Fibroblast of skin of right quadriceps (primary cell): ENCODE measurements at places on chromosomes 2 and 18.

GRCh38 chr2:224638301-224638823 is 53.2 kb upstream of the CUL3 start:
- no peak for DNase-seq

GRCh38 chr2:239538357-239539052 is 137.7 kb upstream of the HDAC4 start:
- no peak for DNase-seq

DNA sequence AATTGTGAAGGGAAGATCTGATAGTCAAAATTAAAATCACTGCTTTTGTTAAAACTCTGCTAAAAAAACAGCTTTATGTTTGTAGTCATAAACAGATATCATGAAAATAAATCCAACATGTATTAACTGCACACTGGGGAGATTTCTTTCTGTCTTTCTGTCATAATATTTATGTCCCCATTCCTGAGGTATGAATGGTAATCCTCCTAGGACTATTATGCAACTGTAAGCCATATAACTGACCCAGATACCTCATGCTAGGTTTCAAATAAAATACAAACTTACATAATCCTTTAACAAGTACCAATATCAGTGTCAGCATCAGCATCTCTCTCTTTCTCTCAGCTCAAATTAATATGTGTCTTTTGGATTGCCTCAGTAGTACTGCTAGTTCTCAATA is 18.2 kb downstream of the IFIH1 start:
- DNase-seq, result no peak

DNA sequence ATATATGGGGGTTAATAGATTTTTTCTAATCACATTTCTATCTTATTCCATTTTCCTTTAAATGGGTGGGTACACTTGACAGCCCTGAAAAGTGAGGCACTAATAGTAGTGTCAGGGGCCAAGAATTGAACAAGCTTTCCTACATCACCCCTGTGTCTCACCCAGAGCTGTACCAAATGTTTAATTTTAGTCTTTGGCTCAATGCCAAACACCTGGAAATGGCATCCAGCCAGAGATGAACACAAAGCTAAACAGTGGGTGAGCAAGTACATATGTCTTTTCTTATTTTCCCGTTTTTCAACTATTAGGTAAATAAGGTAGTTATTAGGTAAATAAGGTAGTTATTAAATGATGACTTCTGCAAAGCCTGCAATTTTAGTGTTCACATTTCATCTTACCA is 276.3 kb upstream of the ERBB4 start:
- no peak for DNase-seq

- DNase-seq, result no peak
Measured at GRCh38 chr2:129800686-129801085, 178.8 kb upstream of the RAB6C start.

DNA sequence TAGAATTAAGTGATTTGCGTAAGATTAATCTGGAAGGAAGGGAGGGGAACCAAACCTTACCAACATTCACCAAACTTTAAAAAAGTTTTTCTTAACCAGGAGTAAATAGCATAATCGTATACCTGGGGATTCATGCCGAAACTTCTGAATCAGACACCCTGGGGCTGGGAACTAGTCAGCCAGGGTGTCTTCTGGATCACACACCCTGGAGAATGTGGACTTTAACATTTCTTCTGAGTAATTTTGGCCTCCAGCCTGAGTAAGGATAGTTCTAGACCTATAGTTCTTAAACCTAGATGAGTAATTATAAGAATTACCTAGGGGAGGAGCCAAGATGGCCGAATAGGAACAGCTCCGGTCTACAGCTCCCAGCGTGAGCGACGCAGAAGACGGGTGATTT is 44.1 kb upstream of the MEIS1 start:
- DNase-seq, result no peak

- peak; percentile 16 for DNase-seq
Measured at GRCh38 chr18:46333431-46334135, 229.4 kb downstream of the HAUS1 start.

DNA sequence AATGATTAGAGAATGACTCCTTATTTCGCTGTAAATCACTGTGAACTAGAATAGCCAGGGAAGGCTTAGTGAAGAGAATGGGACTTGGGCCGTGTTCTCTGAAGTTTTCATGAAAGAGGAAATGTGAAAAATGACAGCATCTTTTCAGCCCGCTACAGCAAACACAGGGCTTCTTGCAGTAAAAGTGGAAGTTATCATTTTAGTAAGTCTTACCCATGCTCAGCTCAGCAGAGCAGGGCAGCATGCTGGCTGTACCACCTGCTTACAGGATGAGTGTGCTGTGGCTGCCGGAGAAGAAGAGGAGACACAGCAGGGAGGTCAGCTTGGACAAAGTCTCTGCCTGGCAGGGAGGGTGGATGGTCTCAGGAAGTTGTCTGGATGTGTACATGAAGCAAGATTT is 300.7 kb upstream of the DLGAP1 start:
- DNase-seq, result no peak

GRCh38 chr2:3830796-3831195 is 127.4 kb downstream of the DCDC2C start:
- no peak for DNase-seq

DNA sequence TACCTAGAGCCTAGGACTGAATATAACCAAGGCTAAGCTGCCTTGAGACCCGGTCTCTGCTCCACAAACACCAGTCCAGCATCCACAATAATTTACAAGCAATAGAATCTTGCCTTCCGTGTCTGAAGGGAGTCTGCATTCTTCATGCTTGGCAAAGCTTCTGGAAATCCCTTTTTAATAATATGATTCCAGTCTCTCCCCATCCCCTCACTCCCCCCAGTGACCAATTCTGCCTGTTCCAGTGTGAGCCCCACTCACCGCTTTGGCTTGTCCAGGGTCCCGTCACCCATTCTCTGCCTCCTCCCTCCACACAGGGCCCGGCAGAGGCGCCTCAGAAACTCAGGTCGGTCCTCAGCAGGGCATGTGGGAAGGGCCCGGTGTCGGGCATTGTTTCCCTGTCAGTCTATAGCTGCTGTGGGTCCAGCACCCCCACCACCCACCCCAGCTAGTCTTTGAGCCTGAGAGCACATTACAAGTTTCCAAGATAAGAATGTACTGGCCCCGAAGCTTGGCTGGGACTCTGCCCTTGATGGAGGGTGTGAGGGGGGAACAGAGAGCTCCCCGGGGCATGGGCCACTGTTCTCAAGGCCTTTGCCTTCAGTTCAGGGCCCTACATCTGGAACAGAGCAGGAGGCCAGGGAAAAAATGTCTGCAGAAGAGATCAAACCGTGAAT is 129.7 kb upstream of the MYCN start:
- DNase-seq, result no peak

- no peak for DNase-seq
Measured at GRCh38 chr2:173996766-173997165, 31.6 kb upstream of the SP3 start.

DNA sequence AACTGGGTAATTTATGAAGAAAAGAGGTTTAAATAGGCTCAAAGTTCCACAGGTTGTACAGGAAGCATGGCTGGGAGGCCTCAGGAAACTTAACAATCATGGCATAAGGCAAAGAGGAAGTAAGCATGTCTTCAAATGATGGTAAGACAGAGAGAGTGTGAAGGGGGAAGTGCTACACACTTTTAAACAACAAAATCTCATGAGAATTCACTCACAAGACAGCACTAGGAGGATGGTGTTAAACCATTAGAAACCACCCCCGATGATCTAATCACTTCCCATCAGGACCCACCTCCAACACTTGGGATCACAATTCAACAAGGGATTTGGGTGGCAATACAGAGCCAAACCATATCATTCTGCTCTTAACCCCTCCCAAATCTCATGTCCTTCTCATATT is 34.9 kb downstream of the CFAP210 start:
- no peak for DNase-seq

GRCh38 chr18:25896178-25896780 is 194.1 kb downstream of the SS18 start:
- peak; percentile 59 for DNase-seq

GRCh38 chr2:169107645-169108044 is 38.3 kb downstream of the DHRS9 start:
- DNase-seq, result no peak

DNA sequence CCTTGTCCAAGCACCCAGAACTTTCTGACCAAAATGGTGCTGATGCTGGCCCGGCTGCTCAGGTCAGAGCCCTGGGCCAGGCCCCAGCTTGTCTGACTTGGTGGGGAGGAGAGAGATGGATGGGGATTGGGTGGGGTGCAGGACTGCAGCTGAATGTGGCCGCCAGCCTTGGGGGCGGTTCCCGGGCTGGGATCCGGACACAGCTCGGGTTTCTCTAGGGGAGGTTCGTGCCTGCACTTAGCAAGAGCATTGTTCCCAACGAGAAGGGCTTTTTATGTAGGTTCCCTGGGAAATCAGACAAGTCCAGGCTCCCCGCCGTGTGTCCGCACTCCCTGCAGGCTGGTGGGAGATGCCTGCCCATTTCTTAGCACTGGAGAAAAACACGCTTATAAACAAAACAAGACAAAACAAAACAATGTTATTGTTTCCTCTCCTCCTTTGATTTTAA is 50.5 kb upstream of the HS6ST1 start:
- DNase-seq, result peak; percentile 35

- DNase-seq, result no peak
Measured at GRCh38 chr18:62531931-62532330, 9.1 kb downstream of the ZCCHC2 start.

DNA sequence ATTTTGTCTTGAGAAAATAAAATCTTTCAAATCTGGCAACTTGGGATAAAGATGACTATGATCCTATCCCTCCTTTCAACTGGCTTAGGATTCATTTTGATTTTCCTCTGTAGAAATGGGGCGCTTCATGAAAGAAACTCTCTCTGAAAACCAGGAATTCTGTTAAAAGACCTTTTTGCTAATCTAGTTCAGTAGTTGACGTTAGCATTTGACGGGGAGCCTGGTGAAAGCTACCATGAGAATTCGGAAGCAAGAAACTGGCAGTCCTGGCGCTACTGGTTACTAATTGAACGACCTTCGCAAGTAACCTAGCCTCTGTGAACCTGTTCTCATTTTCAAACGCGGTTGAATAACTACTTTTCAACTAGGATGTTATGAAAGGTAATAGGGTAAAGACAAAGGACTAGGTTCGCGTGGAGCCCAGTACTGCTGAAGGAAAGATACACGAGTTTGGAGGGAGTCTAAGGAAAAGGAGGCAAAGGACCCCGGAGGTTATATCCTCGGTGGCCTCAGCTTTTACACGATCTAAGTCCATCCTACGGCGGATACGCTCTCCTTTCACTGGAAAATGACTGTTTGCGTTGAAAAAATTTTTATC is 604 bp upstream of the STK11IP start:
- DNase-seq, result no peak

DNA sequence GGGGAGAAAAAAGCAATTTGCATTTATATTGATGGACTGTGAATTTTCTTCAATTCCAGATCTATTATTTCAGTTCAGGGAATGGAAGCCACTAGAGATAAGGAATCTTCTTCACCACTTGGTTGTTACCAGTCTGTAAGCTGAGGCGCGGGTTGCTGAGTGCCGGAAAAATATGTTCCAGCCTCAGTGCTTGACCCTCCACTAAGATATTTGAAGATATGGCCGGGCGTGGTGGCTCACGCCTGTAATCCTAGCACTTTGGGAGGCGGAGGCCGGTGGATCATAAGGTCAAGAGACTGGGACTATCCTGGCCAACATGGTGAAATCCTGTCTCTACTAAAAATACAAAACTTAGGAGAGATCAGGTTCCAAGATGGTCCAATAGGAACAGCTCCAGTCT is 9.1 kb upstream of the HMSD start:
- no peak for DNase-seq

DNA sequence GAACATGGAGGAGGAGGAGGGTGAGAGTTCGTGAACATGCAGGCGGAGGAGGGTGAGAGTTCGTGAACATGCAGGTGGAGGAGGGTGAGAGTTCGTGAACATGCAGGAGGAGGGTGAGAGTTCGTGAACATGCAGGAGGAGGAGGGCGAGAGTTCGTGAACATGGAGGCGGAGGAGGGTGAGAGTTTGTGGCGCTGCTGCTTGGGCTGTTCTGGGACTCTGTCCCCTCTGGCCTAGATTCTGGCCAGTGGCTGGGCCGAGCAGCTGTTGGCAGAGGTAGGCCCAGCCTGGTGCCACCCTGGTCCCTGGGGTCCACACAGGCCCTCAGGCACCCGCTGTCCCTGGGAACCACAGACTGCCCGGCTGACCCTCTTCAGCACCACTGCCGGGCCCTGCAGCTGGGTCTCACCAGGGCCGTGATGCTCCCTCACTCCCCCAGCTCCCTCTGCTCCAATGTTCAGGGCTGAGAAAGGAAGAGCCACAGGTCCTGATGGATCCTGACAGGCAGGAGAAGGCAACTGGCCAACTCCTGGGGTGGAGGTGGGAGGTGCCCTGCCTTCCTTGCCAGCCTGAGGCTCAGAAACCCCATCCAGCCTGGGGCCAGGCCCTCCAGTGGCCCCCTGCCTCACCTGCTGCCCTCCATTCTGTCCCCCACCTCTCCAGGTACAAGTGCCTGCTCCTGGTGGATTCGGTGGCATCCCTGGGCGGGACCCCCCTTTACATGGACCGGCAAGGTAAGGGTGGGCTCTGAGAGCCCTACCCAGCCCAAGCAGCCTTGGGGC is 3.9 kb downstream of the AGXT start:
- no peak for DNase-seq

- no peak for DNase-seq
Measured at GRCh38 chr2:230879271-230879882, 14.6 kb downstream of the ITM2C start.

GRCh38 chr18:48940854-48941611 is 9.7 kb downstream of the SMAD7 start:
- DNase-seq, result no peak

DNA sequence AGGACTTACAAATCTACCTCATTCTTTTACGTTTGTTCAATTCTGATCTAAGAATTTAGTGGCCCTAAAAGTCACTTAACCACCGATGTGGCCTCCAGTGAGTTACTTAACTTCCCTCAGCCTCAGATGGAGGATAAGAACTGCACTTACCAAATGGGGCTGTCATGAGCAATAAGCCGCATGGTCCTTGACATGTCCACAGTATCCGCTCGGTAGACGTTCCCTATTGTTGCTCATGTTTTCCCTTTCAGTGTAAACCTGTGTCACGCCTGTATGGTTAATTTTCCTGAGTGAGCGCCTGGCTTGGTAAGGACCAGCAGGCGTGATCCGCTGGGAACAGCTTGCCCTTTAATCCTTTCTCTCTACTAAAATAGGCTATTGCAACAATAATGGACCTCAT is 20.3 kb downstream of the SEC11C start:
- DNase-seq, result no peak

DNA sequence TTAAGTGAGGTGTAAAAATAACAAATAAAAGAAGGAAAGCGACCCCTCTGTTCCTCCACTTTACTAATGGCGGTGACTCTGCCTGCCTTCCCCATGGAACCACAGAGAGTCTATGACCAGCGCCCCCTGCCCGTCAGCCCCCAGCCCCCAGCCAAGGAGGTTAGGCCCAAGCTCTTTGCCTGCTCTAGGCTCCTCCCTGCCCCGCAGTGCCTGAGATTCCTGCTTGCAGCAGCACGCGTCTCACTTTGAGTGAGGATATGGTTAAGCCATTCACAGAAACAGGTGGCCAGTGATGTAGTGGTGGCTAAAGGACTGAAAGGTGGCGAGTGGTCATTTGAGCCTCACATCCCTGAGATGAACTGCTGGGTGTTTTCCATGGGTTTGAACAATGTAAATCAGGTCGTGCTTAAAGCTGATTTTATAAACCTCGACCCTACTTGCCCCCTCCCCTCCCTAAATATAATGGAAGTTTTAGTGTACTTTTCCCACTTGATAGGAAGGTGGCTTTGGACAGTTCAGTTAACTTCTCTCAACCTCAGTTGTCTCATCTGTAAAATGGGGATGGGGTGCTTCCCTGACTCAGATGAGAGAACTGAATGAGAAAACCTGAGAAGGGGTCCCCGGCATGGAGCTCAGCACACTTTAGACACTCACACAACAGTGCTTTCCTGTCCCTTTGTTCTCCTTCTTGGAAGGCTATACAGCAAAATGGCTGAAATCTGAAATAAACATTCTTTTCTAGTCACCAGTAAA is 46.5 kb downstream of the IL1RL2 start:
- no peak for DNase-seq
